ENCODE measurements at places on chromosomes 7 and 10.
A peak's percentile ranks its signal among the peaks of the same experiment; 100 is the strongest.

GRCh38 chr10:92567952-92568600, 5.8 kb downstream of the IDE start:
- no peaks in the 10 kb centered on the region for H3K27me3 ChIP-seq
- H3K27ac ChIP-seq = no peak overlapping the region
- no peak for DNase-seq

DNA sequence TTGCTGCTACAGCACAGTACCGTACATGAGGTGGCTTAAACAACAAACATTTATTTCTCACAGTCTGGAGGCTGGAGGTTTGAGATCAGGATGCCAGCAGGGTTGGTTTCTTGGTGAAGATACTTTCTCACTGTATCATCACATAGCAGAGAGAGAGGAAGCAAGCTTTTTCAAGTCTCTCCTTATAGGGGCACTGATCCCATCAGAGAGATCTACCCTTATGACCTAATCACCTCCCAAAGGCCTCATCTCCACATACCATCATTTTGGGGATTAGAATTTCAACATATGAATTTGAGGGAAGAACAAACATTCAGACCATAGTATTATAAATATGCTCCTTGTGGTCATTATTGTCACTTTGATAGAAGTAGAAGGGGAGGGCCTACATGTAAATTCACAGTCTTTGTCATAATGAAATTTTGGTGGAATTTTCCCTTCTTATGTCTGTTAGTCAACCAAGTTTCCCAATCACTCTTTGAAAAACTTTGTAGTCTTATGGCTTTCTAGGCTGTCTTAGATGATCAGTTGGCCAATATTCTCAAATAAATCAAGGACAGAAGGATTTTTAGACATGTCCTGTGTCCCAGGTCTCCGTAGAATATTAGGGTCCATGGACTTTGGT, 606.2 kb downstream of the LRMDA start:
- DNase-seq = no peak
- no peaks in the 10 kb centered on the region for H3K36me3 ChIP-seq
- no peak overlapping the region for H3K4me3 ChIP-seq
- no peak overlapping the region for H3K27ac ChIP-seq
- peaks cover 3% of the 10 kb centered on the region for H3K4me1 ChIP-seq

DNA sequence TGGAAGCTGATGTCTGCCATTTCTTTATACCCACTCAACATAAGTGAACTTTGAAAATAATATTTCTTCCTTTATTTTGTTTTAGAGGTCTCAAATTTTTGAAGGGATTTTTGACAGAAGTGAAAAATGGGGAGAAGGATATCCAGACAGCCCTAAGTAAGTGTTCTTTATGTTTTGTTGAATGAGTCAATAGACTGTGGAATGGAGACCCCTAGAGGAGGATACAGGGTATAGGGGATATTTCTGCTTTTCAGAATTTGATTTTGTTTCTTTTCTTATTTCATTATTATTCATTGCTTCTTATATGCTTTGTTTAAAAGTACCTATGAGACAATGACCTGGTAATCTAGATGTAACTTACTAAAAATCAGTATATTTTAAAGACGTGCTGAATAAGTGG, 34.4 kb downstream of the PLEKHA8 start:
- DNase-seq = no peak
- H3K4me3 ChIP-seq = no peak overlapping the region
- H3K27me3 ChIP-seq = no peaks in the 10 kb centered on the region
- no peaks in the 10 kb centered on the region for H3K36me3 ChIP-seq

DNA sequence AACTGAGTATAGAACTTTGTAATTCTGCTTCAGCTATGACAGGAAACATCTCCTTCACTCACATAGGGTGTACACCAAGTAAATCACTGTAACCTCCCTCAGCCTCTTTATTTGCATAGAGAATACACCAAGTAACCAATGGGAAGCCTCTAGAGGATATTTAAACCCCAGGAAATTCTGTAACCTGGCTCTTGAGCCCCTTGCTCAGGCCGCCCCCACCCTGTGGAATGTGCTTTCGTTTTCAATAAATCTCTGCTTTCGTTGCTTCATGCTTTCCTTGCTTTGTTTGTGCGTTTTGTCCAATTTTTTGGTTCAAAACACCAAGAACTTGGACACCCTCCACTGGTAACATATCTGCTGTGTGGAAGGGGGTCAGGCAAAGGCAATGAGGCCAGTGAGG, 60.2 kb downstream of the CLRN3 start:
- H3K27me3 ChIP-seq = no peaks in the 10 kb centered on the region
- no peak overlapping the region for H3K27ac ChIP-seq
- no peak overlapping the region for H3K4me3 ChIP-seq
- no peak for DNase-seq

DNA sequence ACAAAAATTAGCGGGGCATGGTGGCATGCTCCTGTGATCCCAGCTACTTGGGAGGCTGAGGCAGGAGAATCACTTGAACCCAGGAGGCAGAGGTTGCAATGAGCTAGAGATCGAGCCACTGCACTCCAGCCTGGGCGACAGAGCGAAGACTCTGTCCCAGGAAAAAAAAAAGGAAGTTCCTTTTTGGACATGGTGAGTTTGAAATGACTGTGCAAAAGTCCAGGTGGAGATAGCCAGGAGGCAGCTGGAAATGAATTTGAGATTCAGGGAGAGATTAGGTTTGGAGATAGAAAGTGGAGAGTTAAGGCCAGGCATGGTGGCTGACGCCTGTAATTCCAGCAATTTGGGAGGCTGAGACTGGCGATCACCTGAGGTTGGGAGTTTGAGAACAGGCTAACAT, 139.1 kb downstream of the MARCHF5 start:
- H3K27ac ChIP-seq = no peak overlapping the region
- peaks cover 11% of the 10 kb centered on the region for H3K4me1 ChIP-seq
- no peaks in the 10 kb centered on the region for H3K27me3 ChIP-seq
- no peak for DNase-seq

DNA sequence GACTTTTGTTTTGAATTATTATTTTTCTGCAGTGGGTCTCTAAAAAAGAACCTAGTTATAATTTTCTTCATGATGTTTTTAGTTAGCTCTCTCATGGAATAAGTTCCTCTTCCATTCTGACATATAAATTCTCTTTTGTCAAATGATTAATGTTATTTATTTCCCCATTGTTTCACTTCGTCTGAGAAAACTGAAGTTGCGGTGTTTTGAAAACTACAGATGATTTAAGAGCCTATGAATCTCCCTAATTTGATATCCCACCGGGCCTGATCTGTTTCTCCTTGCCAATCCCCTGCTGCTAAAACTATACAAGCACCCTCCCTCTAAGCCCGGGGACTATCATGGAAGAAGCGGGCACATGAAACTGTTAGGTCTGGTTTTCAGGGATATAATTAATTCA, 41.4 kb downstream of the HTR7 start:
- no peak overlapping the region for H3K27ac ChIP-seq
- no peak for DNase-seq
- no peak overlapping the region for H3K4me3 ChIP-seq
- no peaks in the 10 kb centered on the region for H3K27me3 ChIP-seq
- H3K36me3 ChIP-seq = no peaks in the 10 kb centered on the region

GRCh38 chr10:11610826-11611247, 613 bp downstream of the USP6NL start:
- H3K27me3 ChIP-seq = no peaks in the 10 kb centered on the region
- H3K4me1 ChIP-seq = peaks cover 10% of the 10 kb centered on the region
- peak overlapping the region; percentile 69 for H3K27ac ChIP-seq
- no peaks in the 10 kb centered on the region for H3K36me3 ChIP-seq
- peak overlapping the region; percentile 87 for H3K4me3 ChIP-seq
- peak; percentile 36 for DNase-seq

- H3K4me1 ChIP-seq = peaks cover 16% of the 10 kb centered on the region
- no peak for DNase-seq
- no peaks in the 10 kb centered on the region for H3K36me3 ChIP-seq
Measured at GRCh38 chr7:157022681-157023588, 12.5 kb upstream of the MNX1 start.

- H3K4me3 ChIP-seq = no peak overlapping the region
- H3K27ac ChIP-seq = no peak overlapping the region
- no peak for DNase-seq
- no peaks in the 10 kb centered on the region for H3K36me3 ChIP-seq
Measured at GRCh38 chr10:538895-539294, 150.6 kb downstream of the DIP2C start.

- H3K27me3 ChIP-seq = peaks cover 14% of the 10 kb centered on the region
- no peak for DNase-seq
- H3K4me3 ChIP-seq = no peak overlapping the region
- H3K36me3 ChIP-seq = no peaks in the 10 kb centered on the region
- no peak overlapping the region for H3K27ac ChIP-seq
Measured at GRCh38 chr7:73876361-73876760, 15.4 kb downstream of the TMEM270 start.

DNA sequence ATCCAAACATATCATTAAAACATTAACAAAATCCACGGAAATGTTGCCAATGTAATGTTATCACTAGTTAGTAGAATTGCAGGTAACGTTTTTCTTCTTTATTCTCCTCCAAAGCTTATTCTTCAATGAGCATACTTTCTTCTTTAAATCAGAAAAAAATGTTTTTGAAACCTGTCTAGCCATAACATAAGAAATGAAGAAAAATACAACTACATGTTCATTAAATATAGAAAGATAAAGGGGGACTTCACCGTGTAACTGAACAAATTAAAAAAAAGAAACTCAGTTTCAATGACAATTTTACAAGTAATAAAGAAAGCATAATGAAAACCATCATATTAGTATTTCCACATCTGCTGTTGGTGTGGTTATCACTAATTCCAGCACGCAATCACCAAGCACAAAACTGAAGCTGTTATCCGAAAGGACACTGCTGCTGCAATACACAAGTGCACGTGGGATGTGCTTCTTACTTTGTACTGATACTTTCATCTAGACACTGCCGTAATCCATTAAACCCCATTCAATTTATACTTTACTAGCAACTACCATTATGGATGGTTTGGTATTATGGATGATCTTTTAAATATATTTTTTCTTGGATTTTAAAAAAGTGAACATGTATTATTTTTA, 9.6 kb downstream of the ESYT2 start:
- no peaks in the 10 kb centered on the region for H3K27me3 ChIP-seq
- H3K36me3 ChIP-seq = no peaks in the 10 kb centered on the region
- peak overlapping the region; percentile 95 for H3K27ac ChIP-seq
- peak overlapping the region; percentile 7 for H3K4me3 ChIP-seq
- peaks cover 73% of the 10 kb centered on the region for H3K4me1 ChIP-seq

DNA sequence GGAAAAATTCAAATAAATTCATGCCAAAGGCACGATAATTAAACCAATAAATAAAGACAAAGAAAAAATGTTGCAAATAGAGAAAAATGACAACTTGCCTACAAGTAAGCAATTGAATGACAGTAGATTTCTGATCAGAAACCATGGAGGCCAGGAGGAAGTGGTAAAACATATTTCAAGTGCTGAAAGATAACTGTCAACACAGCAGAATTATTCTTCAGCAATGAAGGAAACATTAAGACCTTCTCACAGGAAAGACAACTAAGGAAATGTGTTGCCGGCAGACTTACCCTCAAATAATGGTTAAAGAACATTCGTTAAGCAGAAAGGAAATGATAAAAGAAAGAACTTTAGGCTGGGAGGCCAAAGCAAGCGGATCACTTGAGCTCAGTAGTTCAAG, 30.4 kb downstream of the RUNDC3B start:
- no peaks in the 10 kb centered on the region for H3K27me3 ChIP-seq
- DNase-seq = no peak
- no peak overlapping the region for H3K4me3 ChIP-seq
- no peak overlapping the region for H3K27ac ChIP-seq
- no peaks in the 10 kb centered on the region for H3K4me1 ChIP-seq

DNA sequence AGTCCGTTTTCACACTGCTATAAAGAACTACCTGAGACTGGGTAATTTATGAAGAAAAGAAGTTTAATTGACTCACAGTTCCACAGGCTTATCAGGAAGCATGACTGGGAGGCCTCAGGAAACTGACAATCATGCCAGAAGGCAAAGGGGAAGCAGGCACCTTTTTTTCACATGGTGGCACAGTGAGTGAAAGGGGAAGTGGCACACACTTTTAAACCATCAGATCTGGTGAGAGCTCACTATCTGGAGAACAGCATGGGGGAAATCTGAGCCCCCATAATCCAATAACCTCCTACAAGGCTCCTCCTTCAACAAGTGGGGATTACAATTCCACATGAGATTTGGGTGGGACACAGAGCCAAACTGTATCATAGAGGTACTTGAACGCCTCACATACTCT, 30.0 kb downstream of the AGR3 start:
- no peaks in the 10 kb centered on the region for H3K27me3 ChIP-seq
- H3K27ac ChIP-seq = no peak overlapping the region
- H3K4me1 ChIP-seq = no peaks in the 10 kb centered on the region
- no peaks in the 10 kb centered on the region for H3K36me3 ChIP-seq

DNA sequence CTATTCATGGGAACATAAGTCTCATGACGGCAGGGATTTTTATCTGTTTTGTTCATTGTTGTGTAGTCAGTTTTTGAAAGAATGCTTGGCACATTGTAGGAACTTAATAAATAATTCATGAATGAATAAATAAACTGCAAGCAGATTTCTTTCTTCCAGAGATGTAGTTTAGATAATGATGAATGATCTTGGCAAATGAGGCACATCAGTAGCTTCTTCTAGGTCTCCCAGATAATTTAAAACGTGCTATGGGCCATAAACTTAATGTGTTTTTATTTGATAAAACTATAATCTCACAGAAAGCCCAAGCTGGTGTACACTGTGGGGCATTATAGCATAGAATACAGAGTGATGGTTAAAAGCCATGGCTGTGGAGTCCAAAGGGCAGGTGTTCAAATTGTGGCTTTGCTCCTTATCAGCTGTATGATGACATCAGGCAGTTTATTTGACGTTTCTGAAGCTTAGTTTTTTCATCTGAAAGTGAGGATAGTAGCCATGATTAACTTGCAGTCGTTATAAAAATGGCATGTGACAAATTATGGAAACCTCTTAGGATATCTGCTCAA, 3.5 kb downstream of the MGAM start:
- no peak for DNase-seq
- no peak overlapping the region for H3K4me3 ChIP-seq
- no peaks in the 10 kb centered on the region for H3K4me1 ChIP-seq

DNA sequence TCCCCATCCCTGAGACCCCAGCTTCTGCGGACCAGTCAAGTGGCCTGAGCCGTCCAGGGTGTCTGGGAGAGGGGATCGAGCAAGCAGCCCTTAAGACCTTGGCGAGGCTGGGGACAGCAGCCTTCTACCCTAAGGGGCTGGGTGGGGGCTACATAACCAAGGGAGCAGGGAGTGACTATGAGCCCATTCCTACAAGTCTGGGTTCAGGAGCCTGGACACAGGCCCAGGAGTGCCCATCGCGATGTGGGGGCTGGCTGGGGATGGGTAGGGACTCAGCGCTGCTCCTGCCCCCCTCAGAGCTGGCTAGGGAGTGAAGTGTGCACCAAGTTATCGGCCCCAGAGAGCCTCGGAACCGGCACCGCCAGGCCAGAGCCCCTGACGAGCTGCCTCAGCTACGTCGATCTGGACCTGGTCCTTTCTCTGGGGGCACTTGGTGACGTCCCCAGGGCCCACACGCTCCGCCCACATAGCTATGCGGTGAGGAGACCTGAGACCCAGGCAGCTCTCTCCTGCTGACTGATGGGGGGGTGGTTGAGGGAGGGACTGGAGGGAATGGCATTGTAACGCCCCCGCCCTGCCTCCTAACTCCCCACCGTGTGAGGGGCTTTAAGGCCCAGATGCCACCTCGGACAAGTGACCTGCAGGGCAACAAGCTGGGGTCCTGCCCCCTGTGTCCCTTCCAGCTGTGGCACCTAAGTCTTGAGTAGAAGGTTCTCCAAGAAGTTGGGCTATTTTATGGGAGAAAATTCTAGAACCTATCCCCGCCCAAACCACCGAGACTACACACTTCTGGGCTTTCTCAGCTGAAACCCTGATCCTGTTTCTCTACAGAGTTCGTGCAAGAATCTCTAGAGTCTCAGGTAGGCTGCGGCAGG, 2.5 kb downstream of the SAP25 start:
- no peak overlapping the region for H3K27ac ChIP-seq
- H3K36me3 ChIP-seq = peaks cover 10% of the 10 kb centered on the region
- peak; percentile 47 for DNase-seq
- no peak overlapping the region for H3K4me3 ChIP-seq
- no peaks in the 10 kb centered on the region for H3K4me1 ChIP-seq

Measured in psoas muscle (tissue), 8 donors.